NCI-H524 (cell line): ENCODE measurements at places on chromosomes 12 and 14.

- no peak for DNase-seq
Observed at GRCh38 chr14:63078569-63078968, 33.3 kb upstream of the KCNH5 start.

GRCh38 chr12:115335048-115335447 lies 651.1 kb upstream of the TBX3 start:
- no peak for DNase-seq

GRCh38 chr12:11607313-11608081 lies 42.0 kb upstream of the ETV6 start:
- DNase-seq: no peak

DNA sequence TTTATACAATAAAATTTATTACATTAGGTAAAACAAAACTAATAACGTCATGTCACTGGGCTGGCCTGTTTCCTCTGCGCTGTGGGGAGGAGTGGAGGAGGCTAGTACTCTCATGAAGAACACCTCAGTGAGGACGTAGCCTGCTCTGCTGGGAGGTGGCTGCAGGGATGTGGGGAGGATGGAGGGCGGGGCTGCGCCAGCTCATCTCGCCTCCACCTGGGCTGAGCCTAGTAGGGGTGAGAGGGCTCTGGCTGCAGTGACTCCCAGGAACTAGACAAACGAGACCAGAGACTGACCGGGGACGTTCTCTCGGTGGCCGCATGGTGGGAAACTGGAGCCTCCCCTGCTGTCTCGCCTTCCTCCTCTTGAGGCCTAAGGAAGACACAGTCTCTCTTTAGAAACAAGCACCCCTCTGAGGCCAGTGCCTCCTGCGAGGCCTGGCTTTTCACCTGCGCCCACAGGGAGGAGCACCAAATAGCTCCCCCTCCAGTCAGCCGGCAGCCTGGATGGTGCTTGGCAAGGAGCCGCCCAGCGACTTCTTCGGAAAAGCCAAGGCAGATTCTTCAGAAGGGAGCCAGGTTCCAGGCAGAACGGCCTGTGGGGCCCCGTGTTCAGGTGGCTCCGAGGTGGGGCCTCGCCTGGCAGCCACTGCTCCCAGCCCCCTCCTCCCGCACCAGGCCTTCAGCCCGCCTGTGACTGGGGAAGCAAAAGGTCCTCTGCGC lies 62.4 kb downstream of the PLEKHG3 start:
- no peak for DNase-seq

GRCh38 chr12:94133964-94134795 lies 14.2 kb upstream of the PLXNC1 start:
- DNase-seq: peak; percentile 43

- no peak for DNase-seq
Observed at GRCh38 chr12:6891646-6892001, 13.0 kb upstream of the LRRC23 start.

GRCh38 chr12:54725233-54725843 lies 77.2 kb upstream of the DCD start:
- peak; percentile 65 for DNase-seq

DNA sequence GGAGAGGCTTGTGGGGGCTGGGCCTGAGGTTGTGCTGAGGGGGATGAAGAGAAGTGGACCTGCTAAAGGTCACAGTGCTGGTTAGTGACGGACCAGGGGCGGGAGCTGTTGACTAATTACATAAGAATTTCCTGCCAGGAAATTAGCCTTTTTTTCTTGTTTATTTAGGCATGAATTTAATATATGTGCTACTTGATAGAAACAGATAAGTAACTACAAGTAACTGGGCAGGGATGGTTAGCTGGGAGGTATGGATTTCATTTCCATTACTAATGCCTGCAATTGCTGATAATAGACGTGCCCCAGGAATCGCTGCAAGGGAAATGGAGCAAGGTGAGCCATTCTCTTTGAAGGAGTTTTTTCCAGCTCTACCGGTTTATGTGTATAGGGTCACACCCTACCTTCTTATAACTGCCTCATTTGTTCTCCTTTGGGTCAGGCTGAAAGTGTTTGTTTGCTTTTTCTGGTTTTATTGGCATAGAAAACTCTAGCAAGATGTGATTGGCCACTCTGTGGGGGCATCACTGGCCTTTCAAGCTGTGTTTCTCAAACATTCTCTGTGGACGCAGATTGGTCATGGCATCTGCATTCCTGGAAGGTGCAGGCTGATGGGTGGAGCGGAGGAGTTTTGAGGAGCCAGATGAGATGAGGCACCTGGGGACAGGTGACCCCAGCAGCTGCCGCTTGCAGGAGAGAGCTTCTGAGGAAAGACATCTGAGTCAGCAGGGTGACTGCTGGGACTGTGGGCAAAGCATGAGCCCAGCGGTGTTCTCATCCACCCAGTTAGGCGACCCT lies 19.0 kb upstream of the GPRC5A start:
- DNase-seq: no peak
